ENCODE measurements at places on chromosomes 1 and 21.

- DNase-seq = no peak
These were observed 14.7 kb downstream of the ATPAF1 start for GRCh38 chr1:46653405-46653958.

DNA sequence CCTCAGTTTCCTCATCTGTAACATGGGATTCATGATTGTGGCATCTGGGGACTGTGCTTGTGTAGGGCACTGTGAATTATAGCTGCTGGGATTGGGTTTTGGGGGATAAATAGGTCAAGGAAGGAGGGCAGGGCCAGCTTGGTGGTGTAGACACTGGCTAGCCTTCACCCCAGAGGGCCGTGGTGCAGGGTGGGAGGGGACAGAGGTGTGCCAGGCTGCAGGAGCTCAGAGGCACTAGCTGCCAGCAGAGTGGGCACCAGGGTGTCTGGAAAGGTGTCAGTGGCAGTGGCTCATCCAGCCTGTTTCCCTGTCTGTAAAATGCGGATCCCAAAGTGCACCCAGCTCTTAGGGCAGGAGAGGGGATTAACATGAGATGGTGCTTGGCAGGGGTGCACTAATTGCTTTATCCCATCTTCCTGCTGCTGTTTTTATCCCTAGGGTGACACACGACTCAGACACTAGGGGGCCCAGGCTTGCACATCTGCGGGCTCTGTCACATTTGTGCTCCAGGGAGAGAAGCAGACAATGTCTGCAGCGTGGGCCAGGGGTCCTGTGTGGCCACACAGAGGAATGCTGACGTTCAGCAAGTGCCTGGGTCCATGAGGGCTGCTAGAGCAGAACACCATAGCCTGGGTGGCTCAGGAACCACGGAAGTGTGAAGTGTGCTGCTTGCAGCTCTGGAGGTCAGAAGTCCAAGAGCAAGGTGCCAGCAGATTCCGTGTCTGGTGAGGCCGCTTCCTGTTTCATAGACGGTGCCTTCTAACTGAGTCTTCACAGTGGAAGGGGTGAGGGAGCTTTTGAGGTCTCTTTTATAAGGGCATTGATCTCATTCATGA is 19.3 kb downstream of the OBSCN start:
- no peak for DNase-seq

DNA sequence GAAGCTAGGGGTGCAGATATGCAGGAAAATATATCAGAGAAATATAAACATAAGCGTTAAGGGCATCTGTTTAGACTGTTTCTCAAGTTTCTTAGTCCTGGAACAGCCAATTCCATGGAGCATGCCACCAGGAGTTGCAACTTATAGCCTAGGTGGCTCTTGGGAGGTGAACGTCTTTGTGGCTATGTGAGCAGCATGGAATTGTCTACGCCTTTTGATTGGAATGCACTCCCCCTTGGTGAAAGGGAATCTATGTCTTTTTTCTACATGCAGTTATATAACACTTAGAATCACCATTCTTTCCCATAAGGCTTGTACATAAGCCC is 12.4 kb downstream of the RCSD1 start:
- DNase-seq = no peak

- DNase-seq = no peak
These were observed 747 bp upstream of the ENAH start for GRCh38 chr1:225653463-225654276.

DNA sequence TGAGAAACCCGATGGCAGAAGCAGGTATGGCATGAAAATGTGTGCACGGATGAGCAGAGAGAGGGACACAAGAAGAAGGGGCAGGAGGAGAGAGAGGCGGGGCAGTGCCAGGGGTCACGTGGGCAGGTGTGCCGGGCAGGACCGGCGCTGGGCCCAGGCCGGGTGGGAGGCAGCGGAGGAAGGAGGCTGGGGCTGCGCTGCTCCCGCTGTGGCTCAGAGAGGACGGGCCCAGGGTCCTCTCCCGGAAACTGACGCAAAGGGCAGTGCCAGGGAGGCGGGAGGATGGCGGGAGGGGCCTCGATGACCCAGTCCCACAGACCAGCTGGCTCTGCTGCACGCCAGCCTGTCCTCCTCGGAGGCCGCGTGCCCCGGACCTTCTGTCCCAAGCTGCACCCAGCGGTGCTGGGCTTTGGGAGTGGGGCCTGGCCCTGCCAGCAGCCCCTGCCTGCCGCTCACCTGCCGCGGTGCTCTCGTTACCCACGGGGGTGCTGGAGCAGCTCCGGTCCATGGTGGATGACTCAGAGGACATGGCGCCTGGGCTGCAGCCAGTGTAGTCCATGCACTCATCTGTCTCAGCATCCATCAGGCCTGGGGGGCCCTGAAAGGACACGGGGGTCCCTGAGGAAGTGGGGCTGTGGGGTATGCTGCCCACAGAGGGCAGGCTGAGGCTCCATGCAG is 153.9 kb downstream of the CASZ1 start:
- DNase-seq = no peak

GRCh38 chr21:45803618-45804340 is 160.3 kb downstream of the PCBP3 start:
- no peak for DNase-seq

GRCh38 chr1:167746013-167746672 is 24.4 kb downstream of the MPZL1 start:
- no peak for DNase-seq

GRCh38 chr1:164020391-164020790 is 538.6 kb upstream of the PBX1 start:
- DNase-seq = no peak

GRCh38 chr1:78843111-78843510 is 163.4 kb downstream of the ADGRL4 start:
- no peak for DNase-seq

DNA sequence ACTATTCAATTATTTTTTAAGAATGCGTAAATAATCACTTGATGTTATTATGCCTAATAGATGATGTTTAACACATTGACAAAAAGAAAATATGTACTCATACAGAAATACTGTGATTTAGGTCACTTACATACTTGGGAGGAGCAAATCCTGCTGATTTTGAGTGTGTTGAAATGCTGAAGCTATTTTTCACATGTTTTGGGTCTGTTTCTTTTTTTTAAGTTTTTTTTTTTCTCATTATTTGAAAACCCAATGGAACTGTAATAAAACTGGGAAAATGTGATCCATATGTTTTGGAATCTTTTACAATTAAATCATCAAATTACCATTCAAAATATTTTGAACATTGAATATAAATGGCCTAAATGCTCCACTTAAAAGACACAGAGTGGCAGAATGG is 366.2 kb upstream of the ADAMTS5 start:
- DNase-seq = no peak

GRCh38 chr1:78292361-78292760 is 198.4 kb upstream of the PTGFR start:
- no peak for DNase-seq

GRCh38 chr1:44847845-44848244 is 4.8 kb upstream of the PTCH2 start:
- DNase-seq = no peak

- no peak for DNase-seq
These were observed 20.1 kb downstream of the UBE2U start for GRCh38 chr1:64223329-64224151.

GRCh38 chr1:225044258-225044657 is 114.8 kb downstream of the DNAH14 start:
- DNase-seq = no peak

- no peak for DNase-seq
These were observed 2.4 kb downstream of the BTG2 start for GRCh38 chr1:203307641-203308126.

- no peak for DNase-seq
These were observed 654.5 kb downstream of the MATN1 start for GRCh38 chr1:30068787-30069472.

DNA sequence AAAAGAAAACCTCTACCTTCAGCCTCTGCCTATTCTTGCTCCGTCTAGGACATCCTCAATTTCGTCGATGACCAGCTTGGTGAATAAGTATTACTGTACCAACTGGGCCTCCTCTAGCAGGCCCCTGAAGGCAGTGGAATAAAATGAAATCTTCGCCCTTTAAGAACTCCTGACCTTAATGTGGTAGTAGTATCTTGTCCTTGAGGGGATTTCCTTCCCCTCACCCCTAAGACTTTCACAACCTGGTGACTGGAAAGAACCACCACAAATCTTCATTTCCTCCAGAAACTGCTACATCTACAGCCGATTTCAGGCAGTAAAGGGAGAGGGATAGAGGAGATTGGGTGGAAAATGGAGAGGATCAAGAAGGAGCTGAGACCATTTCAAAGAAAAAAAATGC is 1.6 kb upstream of the HAX1 start:
- DNase-seq = peak; percentile 20

- DNase-seq = no peak
These were observed 32.8 kb downstream of the OBSCN start for GRCh38 chr1:228240411-228241240.

DNA sequence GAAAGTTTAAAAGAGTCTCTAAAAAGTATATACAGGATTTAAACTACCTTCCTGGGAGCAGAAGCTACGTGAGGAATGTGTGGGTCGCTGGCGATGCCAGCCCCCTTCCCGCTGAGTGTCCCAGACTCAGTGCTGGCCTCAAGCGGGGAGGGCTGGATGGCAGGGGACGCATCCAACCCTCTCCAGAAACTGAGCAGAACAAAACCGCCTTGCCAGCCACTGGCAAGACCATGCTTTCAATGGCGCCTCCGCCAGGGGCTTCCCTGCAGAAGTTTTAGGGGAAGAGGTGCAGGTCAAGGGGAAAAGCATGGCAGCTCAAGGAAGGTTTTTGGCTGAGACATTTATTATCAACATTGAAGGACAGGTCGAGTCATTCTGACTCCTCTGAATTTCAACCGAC is 26.1 kb downstream of the NADK start:
- DNase-seq = no peak

GRCh38 chr1:65108025-65108642 is 39.9 kb upstream of the AK4 start:
- no peak for DNase-seq

- DNase-seq = no peak
These were observed 33.2 kb downstream of the HSD3B2 start for GRCh38 chr1:119448127-119448511.

GRCh38 chr1:19128968-19129514 is 81.0 kb downstream of the UBR4 start:
- no peak for DNase-seq

- DNase-seq = no peak
These were observed 15.2 kb upstream of the KDM4A start for GRCh38 chr1:43634721-43635120.

DNA sequence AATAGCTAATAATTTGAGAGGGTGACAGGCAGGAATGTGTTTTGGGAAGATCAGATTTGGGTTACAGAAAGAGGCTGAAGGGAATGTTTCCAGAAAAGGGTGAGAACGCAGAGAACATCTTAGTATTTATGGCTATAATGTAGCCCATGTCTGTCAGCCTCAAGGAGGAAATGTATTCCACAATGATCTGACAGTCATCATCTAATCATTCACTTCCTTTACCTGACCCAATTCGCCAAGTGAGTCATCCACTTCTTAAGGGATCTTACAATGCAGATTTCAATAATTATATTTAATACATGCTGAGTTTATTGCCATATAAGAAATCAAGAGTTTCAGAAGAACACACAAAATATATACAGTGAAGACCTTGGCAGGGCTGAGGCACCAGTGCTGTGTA is 10.8 kb downstream of the TRIM45 start:
- DNase-seq = no peak
